Right atrium auricular region (tissue), 2 donors: ENCODE measurements at places on chromosomes 6 and 20. TPM values are rescaled to one million over a fixed set of nuclear protein-coding genes. Genes with fewer than 3 reads are reported as not detected.
A peak's percentile ranks its signal among the peaks of the same experiment; 100 is the strongest.

DNA sequence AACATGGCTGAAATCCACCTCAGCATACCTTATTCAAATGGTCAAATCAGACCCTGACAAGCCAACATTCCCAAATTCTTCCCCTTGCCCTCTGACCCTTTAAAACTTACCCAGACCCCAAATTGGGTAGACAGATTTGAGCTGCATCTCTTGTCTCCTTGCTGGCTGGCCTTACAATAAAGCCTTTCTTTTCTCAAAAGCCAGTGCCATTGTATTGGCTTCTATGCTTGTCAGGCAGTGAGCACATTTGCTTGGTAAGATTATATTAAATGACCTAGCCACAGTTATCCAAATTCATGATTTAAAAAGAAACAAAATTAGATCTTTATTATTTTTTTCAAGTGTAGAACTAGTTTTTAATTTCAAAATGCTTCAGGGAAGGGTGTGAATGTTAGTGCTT is 67.8 kb upstream of the FAM83B start:
- H3K36me3 ChIP-seq = no peaks in the 10 kb centered on the region
- no peak for DNase-seq
- no peaks in the 10 kb centered on the region for H3K4me1 ChIP-seq
- no peak overlapping the region for H3K4me3 ChIP-seq

DNA sequence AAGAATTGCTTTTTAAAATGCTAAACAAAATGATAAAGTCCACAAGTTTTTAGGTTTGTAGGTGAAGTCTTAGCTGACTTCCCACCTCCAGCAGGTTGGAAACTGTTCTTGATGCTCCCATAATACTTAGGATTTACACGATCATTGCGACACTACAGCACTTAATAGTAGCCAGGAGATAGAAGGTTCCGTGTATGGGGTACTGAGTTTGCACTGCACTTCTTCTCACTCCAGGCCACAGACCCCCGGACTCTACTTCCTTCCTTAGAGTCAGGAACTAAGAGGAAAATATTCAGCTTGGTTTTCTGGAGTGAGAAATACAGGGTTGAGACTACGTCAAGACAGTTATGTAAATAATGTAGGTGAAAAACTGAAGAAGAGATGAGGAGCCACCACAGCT is 56.1 kb upstream of the SGK1 start:
- H3K4me3 ChIP-seq = no peak overlapping the region
- H3K4me1 ChIP-seq = no peaks in the 10 kb centered on the region
- H3K27me3 ChIP-seq = no peaks in the 10 kb centered on the region
- no peak for DNase-seq
- H3K36me3 ChIP-seq = no peaks in the 10 kb centered on the region

The HDGFL1 gene
- not detected for total RNA-seq

The FAM217A gene
- total RNA-seq = not detected

DNA sequence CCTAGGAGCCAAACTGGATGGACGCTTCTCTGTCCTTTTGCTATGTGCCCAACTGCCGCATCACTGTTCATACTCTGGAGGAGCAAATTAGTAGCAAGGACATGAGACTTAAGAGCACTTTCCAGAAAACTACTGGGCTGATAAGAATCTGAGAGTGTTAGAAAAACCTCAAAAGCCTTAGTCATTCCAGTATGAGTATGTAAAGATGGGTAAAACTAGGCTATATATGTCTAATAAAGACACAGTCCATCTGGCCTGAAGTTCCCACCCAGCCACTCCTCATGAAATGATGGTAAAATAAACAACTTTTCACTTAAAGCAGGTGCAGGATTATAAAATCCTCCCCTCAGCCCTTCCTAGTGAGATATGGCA is 30.6 kb downstream of the SHLD1 start:
- peak overlapping the region; percentile 5 for H3K27ac ChIP-seq
- DNase-seq = no peak
- H3K36me3 ChIP-seq = peaks cover 9% of the 10 kb centered on the region
- no peak overlapping the region for H3K4me3 ChIP-seq
- H3K4me1 ChIP-seq = no peaks in the 10 kb centered on the region
- no peaks in the 10 kb centered on the region for H3K27me3 ChIP-seq

GRCh38 chr6:44229376-44230033 is 6.1 kb downstream of the SLC29A1 start:
- no peak overlapping the region for H3K4me3 ChIP-seq
- no peaks in the 10 kb centered on the region for H3K4me1 ChIP-seq
- H3K36me3 ChIP-seq = peaks cover 38% of the 10 kb centered on the region
- peak overlapping the region; percentile 98 for H3K27ac ChIP-seq
- DNase-seq = no peak

The TRIM10 gene
- total RNA-seq = not detected

- H3K36me3 ChIP-seq = no peaks in the 10 kb centered on the region
- no peaks in the 10 kb centered on the region for H3K4me1 ChIP-seq
- H3K27me3 ChIP-seq = no peaks in the 10 kb centered on the region
- H3K27ac ChIP-seq = no peak overlapping the region
- DNase-seq = no peak
These were observed 12.2 kb downstream of the SNAP91 start for GRCh38 chr6:83696674-83697073.

The EGFL8 gene
- 5.2 TPM for total RNA-seq

The TTLL9 gene
- not detected for total RNA-seq

DNA sequence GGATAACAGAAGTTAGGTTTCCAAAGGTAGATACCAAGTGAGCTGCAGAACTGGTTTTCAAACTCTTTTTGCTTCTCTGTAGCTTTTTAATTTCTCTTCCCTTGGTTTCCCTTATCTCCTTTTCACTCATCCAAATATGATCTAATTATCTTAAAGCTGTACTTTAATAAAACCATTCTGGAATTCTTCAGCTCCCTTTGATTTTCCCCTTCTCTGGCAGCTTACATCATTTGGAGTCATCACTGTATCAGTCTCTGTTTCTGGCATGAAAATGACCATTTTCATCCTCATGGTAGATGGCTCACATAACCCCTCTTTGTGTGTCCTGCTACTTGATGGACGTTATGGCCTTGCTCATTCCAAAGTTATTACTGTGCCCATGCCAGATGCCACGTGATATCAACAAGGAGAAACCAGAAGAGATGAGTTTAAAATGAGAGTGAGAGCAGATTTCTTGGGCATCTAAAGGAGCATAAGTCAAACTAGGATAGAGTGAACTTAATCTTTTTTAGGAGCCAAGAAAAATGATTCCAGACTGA is 620.2 kb downstream of the QKI start:
- H3K4me3 ChIP-seq = no peak overlapping the region
- no peaks in the 10 kb centered on the region for H3K4me1 ChIP-seq
- H3K27me3 ChIP-seq = no peaks in the 10 kb centered on the region
- DNase-seq = no peak

GRCh38 chr20:59355242-59355641 is 54.8 kb downstream of the EDN3 start:
- H3K27me3 ChIP-seq = no peaks in the 10 kb centered on the region
- H3K36me3 ChIP-seq = no peaks in the 10 kb centered on the region
- no peak for DNase-seq
- no peaks in the 10 kb centered on the region for H3K4me1 ChIP-seq
- no peak overlapping the region for H3K4me3 ChIP-seq

DNA sequence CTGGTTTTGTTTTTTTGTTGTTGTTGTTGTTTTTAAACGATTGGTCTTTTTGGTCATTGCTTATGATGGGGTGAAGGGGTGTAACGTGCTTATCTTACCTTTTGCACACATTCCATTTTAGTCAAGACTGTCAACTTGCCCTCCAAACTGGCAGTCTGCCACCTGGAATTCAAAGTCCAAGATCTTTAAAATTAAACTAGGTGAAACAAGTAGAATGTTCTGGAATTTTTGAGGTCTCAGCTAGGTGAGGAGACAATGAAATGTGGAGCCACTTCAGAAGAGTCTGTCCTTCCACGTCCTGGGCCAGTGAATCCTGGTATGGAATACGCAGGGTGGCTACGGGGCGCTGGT is 344.6 kb downstream of the ZFAND3 start:
- no peaks in the 10 kb centered on the region for H3K4me1 ChIP-seq
- no peak for DNase-seq
- no peaks in the 10 kb centered on the region for H3K36me3 ChIP-seq
- H3K27me3 ChIP-seq = no peaks in the 10 kb centered on the region
- no peak overlapping the region for H3K4me3 ChIP-seq

GRCh38 chr20:36439040-36439730 is 102.1 kb upstream of the MYL9 start:
- DNase-seq = peak; percentile 72
- peaks cover 8% of the 10 kb centered on the region for H3K4me1 ChIP-seq
- no peak overlapping the region for H3K4me3 ChIP-seq
- no peaks in the 10 kb centered on the region for H3K36me3 ChIP-seq
- no peak overlapping the region for H3K27ac ChIP-seq
- no peaks in the 10 kb centered on the region for H3K27me3 ChIP-seq

DNA sequence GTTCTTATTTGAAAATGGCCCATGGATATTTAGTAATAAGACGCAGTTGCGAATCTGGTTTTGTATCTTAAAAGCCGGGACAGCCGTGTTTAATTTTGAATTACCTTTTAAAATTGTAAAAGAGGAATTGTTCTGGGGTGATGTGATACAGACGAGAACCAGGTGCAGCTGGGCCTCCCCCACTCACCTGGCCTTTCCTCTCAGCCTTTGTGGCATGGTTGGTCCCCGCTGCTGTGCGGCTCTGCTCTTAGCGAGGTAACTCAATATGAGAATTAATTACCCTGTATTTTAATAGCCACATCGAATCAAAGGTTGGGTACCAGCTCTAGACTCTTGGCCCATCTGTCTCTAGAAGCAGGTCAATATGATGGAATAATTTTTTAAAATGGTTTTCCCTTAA is 56.5 kb upstream of the DACT2 start:
- no peak for DNase-seq
- no peak overlapping the region for H3K4me3 ChIP-seq
- H3K36me3 ChIP-seq = no peaks in the 10 kb centered on the region
- H3K4me1 ChIP-seq = no peaks in the 10 kb centered on the region

The RSPH9 gene
- 0.12 TPM for total RNA-seq
